ENCODE measurements at places on chromosomes 2 and 18.

- DNase-seq: no peak
These were observed 272.2 kb downstream of the TSN start for GRCh38 chr2:122027510-122028217.

DNA sequence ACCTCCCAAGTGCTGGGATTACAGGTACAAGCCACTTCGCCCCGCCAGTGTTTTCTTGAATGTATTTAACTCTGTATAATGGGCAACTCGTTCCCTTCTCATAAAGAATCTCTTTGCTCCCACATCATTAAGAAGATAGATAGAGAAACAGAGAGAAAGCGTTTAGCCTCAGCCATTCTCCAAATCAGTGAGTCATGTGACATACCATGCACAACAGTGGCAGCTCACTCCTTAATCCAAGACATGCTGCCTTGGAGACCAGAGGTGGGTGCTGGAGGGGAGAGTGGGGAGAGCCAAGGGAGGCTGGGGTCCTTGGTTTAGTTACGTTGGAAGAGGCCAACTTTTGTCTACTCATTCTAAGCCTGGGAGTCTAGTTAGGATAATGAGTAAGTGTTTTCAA lies 54.7 kb downstream of the TGIF1 start:
- DNase-seq: no peak

- DNase-seq: no peak
These were observed 514.2 kb downstream of the PTPRM start for GRCh38 chr18:8081267-8081666.

- peak; percentile 23 for DNase-seq
These were observed 20.4 kb downstream of the MBP start for GRCh38 chr18:77111951-77112746.

DNA sequence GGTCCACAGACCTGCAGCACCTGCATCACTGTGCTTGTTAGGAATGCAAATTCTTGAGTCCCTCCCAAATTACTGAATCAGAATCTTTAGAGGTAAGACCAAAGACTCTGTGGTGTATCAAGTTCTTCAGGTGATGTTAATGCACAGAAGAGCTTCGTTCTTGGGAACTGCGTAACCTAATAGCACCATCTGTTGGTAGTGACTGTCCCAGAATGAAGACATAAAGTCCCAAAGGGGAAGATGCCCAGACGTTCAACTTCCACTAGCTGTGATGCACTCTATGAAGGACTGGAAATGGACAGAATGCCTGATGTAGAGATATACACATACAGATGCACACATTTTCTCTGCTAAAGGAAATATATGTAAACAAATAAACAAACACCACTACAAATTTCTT lies 576.0 kb downstream of the LRP1B start:
- DNase-seq: no peak

DNA sequence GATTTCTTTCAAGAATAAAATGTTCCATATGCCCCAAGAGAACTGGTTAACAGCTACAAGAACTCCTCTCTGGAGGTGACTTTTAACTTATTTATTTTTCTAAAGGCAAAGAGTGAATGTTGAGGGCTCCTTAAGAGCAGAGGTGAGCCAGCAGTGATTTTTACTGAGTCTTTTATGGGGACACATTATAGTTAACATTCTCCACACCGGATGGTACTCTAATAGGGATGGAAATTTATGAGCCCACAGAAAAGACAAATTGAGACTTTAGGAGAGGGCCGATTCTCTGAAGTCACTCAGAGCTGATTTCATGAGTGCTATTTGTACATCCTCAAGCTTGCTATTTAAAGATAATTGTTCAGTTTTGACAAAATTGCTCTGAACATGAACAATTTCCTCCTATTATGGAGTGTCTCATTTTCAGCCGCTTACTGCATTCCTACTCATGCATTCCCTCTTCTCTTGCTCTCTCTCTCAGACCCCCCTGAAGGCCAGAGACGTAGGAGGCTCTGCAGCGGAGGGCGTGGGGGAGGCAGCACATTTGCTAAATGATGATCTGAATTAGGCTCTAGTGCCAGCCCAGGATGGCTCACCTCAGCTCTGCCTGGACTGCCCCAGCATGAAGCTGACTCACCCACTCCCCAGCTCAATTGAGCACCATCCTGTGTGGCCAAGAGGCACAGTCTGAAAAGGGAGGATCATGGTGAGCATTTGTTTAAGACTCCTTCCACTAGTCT lies 5.9 kb upstream of the RPL37A start:
- no peak for DNase-seq

DNA sequence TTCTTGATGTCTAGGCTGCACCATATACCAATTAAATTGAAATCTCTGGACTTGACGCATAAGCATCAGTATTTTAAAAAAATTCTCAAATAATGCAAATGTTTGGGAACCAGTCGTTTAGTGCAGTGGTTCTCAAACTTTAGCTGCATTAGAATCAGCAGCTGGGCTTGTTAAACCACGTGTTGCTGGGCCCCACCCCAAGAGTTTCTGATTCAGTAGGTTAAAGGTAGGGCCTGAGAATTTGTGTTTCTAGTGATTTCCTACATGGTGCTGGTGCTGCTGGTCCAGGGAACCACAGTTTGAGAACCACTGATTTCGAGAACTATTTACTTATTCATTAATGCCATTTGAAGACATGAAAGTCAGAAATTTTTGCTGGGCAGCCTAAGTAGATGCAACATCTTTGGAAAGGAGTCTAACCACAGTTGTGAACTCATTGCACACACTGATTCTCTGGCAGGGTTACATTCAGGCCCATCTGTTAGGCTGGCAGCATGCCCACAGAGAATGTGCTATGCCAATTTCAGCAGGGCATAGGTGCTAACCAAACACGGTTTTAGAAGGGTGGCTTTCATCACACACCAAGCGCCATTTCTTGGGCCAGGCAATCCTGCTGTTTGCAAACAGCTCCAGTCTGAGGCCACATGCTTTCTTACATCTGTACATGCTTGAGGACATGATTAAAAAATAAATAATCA lies 26.4 kb upstream of the ATP5MC3 start:
- no peak for DNase-seq

DNA sequence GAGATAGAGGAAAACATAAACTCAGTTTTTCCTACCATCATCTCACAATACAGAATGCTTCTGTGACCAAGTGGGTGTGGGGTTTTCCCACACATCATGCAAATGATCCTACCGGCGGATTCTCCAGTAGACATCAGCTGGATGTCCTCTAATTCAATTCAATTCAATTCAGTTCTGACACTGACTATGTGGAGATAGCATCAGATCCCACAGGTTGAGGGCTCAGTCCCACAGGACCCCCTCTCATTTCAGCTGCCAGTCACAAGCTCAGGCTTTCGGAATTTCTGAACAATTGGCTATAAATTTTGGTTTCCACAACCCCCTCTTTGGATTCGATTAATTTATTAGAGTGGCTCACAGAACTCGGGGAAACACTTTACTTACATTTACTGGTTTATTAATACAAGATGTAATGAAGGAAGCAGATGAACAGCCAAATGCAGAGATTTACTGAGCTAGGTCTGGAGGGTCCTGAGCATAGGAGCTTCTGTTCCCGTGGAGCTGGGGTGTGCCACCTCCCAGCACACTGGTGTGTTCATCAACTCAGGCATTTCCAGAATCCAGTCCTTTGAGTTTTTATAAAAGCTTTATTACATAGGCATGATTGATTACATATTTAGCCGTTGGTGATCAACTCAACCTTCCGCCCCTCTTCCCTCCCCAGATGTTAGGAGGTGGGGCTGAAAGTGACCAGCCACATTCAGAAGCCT lies 350.1 kb downstream of the MYCN start:
- no peak for DNase-seq

DNA sequence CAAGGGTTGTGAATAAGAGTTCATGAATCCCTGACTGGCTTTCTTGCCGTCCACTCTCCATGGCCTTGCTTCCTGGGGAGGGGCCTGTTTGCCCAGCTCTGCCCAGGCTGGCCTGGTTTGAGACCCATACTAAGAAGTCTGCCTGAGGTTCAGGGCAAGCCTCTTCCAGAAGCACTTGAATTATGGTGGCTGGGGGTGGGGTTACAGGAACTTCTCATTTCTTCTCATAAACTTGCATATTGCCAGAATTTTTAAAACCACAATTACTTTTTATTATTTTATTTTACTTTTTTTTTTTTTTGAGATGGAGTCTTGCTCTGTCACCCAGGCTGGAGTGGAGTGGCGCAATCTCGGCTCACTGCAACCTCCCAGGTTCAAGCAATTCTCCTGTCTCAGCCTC lies 42.0 kb downstream of the GORASP2 start:
- no peak for DNase-seq

DNA sequence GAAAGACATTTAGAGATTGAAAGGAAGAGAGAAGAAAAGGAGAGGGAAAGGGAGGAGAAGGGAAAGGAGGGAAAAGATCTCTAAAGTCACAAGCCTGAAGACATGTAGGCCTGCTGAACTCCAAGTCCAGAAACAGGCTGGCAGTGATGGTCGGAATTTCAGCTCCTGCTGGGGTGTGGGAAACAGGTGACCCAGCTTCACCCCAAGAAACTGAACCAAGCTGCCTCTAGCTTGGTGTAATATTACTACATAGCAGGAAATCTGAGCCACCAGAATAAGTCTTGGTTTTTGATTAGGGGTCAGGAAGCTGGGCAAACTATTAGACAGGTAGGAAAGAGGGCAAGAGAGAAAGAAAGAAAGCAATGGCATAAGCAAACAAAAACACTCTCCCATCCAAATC lies 185.8 kb downstream of the PDE11A start:
- no peak for DNase-seq

DNA sequence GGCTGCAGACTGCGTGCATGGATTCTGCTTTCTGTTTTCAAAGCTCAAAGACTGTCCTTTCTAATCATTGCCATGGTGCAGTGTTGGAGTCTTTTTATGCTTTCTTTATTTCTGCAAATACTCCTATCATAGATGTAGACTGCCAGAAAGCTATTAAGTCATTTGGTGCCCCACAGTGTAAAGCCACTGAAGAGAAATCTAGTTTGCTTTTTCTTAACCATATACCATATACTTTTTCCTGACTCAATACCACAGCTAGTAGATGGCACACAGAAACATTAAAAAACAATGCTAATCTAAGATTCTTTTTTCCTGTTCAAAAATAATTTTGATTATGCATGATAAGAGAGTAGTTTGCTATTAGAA lies 109.9 kb upstream of the RAB27B start:
- DNase-seq: no peak

DNA sequence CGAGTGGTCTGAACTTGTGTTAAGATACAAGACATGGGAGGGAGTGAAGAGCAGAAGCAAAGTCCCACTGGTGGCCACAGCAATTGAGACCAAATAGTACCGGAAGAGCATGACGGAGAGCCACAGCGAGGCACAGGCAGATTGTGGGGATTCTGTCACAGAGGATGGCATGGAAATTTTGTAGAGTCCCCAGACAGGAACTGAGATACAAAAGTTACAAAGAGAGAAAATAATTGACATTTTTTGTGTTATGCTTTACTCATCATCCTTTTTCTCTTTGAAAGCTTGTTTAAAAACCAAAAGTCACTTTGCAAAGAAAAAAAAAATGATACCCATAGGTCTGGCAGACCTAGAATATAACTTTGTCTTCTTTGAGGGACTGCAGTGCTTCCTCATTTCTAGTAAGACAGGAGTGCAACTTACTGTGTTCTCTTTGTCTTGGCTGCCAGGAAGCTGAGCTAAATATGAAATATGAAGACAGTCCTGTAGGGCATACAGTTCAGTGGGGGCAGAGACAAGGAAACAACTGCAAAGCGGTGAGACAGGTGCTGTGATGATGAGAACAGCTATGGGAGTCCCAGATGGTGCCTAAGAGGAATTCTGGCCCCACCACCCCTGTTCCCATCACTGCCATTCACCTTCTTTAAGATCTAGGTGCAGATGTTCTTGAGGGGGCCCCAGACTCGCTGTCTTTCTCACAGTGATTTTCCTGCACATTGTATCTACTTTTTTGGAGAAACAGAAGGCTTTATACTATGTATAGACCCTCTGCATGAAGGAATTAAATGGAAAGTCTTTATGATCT lies 5.2 kb downstream of the ARHGAP25 start:
- DNase-seq: no peak

- no peak for DNase-seq
These were observed 83.2 kb downstream of the DDX1 start for GRCh38 chr2:15674637-15675455.

GRCh38 chr2:172513935-172514586 lies 41.8 kb upstream of the PDK1 start:
- no peak for DNase-seq

All from stimulated activated CD8-positive, alpha-beta memory T cell treated with anti-CD3 and anti-CD28 coated beads, Interleukin-4, amount 100 ng/mL, for 48 hours (primary cell).